ENCODE measurements at places on chromosomes 5 and 9.

GRCh38 chr5:10519729-10520128 is 44.1 kb upstream of the ANKRD33B start:
- DNase-seq = no peak

DNA sequence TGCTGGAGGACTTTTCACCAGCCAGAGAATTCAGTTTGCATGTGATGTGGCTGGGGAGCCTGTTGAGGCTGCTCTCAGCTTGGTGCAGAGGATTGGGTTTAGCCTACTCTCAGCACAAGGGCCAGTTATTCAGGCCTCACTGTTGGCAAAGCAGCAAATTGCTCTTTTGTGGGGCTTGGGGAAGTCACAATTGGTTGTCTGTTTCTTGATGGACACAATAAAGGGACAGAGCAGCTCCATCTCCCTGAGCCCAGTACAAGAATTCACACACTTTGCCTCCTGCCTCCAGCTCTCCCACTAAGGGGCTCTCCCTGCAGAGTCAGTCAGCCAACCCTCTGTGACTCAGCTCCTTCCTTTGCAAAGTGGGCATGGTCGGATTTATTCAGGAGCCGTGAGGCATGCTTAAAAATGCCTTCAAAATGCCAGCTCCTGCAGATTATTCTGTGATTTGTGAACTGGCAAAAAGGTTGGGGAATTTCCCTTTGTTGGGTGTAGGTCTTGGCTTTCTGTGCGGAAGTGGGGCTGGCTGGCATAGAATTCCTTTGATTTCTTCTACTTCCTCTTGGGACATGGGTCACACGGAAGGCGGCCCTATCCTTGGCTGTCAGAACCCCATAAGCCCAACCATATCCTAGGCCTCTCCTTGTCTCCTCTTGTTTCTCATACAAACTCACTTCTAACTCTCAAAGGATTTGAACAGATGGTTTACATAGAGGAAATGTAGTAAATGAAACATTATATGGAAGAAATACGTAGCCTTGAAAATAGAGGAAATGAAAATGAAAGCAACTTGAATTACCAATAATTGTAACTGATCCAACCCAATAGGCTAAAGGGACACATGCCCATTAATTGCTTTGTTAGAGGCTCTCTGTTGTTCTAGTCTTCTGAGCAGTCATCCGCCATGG is 118.7 kb upstream of the CD180 start:
- no peak for DNase-seq

DNA sequence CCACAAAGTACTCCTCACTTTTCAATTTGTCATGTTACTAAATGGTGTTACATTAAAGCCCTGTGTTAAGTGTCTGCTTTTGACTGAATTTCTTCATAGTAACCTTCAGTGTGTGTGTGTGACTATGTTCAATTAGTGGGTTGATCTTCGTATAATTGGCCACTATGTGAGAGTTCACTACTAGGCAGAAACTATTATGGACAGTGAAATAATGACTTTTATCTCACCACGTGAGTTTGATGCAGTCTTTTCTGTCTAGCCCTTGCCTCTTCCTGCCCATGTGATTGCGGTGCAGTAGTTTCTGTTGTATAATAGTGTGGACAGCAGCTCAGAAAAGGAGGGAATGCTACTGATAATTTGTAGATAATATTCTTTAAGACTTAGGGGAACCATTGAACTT is 1.8 kb upstream of the MAML1 start:
- no peak for DNase-seq

DNA sequence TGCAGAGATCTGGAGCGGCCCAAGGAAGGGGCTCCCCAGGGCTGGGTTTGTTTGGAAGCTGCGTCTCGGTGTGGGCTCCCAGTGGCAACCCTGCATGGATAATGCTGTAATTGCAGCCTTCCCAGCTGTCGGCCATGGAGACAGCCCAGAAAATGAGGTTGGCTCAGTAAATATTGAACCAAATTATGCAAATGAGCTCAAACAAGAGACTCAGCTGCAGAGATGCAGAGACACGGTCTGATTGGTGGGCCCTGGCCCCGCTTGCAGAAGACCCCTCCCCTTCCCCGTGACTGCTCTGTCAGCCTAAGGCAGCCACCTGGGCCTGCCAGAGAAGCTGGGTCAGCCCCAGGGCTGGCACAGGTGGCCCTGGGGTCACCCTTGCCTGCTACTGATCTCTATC is 75.9 kb downstream of the RAD23B start:
- no peak for DNase-seq

DNA sequence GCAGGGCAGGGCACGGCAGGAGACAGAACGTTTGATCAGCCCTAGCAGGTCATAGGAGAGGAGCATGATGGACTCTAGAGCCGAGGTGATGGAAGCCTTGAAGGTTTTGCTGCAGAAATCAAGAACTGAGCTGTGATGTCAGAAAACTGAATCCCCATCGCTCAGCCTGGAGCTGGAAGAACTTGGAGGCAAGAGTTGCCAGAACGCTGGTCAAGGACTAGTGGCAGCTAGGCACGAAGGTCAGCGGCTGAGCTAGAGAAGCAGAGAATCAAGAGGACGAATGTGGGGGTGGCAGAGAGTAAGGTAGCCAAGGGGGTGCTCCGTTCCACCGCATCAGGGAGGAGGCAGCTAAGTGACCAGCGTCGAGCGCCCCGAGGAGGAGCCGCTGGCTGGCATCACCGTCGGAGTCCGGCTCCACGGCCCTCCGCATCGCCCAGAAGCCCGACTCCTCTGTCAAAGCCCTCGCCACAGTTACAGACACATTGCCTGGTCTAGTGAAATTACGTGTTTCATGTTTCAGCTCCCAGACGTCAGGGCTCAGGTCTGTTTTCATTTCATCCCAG is 1.2 kb upstream of the GALNT10 start:
- DNase-seq = no peak

DNA sequence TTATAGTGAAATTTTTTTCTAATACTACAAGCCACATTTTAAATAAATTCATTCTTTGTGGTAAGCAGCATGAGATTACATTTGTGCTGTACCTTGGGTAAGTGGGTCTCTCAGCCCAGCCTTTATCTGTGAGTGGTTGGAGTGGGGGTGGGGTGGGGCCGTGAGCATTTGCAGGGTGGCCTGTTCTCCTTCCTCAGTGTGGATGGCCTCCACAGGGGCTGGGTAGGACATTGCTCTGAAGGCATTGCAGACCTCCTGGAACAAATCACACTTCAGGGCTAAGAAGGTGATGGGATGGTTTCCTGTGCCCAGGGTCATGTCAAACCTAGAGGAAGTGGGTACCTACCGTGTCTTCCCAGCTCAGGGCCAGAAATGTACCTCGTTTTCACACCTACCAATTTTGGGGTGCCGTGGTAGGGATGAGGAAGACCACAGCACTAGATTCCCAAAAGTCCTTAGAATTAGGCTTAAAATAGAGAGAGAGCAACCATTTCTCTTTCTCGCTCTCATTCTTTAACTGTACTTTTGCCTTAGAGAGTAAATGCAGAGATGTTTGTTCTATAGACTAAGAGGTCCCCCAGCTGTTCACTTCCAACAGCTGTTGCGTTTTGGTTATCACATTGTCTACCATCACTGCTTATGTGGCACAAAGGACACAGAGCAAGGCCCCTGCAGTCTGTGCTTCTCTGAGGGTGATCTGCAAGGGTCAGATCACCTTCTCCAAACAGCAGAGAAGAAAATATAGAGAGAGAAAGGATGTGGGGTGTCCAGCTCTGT is 83.4 kb upstream of the CTSL start:
- no peak for DNase-seq

All from CD4-positive, alpha-beta T cell treated with Interleukin-10 for 1 hour (primary cell).